ENCODE measurements at places on chromosomes 1 and 21.

DNA sequence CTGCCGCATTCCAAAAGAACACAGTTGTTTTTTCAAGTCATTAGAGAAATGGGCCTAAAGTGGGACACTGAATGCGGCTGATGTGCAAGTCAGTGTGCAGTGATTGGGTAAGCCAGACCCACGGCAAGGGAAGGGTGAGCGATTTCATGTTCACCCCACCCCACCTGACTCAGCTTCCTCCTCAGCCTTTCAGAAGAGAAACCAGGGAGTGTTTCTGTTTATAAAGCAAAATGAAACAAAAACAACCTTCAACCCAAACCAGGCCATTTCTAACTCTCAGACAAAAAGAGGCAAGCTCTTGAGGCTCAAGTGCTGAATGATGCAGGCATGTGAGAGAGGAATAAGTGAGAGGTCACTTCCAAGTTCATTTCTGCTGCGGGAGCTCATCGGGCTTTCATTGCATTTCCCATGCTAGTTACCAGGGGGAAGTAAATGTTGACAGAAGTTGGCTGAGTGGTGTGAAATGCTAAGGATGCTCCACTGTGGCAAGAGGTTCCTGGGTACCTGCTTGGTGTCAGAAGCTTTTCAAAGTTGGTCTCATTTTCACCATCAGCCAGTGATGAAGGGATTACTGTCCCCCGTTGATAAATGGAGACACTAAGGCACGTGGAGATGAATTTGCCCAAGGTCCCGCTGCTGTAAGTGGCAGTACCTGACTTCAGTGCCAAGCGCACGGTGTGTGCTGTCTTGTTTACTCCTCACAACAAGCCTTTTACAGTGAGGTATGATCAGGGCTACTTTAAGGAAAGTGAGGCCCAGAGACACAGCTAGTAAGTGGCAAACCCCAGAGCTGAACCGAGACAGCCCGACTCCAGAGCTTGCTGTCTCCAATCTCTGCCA is 29.1 kb downstream of the STPG1 start:
- no peak for DNase-seq

DNA sequence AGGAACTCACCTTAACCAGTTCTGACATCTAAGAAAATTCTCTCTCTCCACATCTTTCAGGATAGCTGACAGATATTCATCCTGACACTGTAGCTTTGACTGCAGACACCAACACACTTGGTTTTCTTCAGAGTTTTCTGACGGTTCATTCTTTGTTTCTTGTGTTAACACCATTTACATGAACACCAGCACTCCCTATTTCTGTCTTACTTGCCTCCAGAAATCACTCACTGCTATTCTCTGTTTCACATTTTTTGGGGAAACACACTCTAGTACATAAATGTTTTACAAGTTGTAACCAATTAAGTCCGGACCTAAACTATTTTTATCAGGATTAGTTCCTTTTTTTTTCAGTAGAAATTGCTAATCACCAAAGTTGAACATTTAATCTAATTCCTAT is 15.4 kb downstream of the FLVCR1 start:
- no peak for DNase-seq

- no peak for DNase-seq
Measured at GRCh38 chr1:230163205-230163604, 96.2 kb downstream of the GALNT2 start.

- no peak for DNase-seq
Measured at GRCh38 chr1:151787689-151788088, 2.6 kb downstream of the TDRKH start.

- DNase-seq, result no peak
Measured at GRCh38 chr1:48051466-48052126, 54.4 kb upstream of the TRABD2B start.

- DNase-seq, result no peak
Measured at GRCh38 chr1:226733304-226733703, 5.8 kb downstream of the ITPKB start.

DNA sequence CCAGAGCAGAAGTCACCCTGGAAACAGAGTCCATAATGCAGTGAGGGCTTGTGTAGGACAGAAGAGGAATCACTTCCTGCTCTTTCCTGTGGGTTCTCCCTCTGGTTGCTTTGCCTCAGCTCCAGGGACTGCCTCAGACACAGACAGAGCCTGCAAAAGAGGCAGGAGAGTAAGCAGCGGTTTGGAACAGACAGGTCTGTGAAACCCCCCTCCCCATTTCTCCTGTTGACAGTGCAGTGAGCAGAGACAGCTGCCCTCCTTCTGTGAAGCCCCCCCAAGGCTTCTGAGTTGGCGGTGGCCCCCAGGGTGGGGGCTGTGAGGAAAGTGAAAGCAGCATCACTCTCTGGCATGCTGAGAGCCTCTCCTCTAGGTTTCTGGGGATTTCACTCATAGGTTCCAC is 53.0 kb downstream of the MAB21L3 start:
- DNase-seq, result no peak

GRCh38 chr1:63448731-63449246 is 74.2 kb downstream of the ITGB3BP start:
- no peak for DNase-seq

GRCh38 chr1:230328342-230329015 is 97.7 kb downstream of the PGBD5 start:
- DNase-seq, result no peak

Data from stimulated activated CD8-positive, alpha-beta memory T cell treated with anti-CD3 and anti-CD28 coated beads, Interleukin-15, amount 100 ng/mL, for 1 hour (primary cell).